Panc1 (cell line): ENCODE measurements at places on chromosomes 11 and 22. TPM values are rescaled to one million over a fixed set of nuclear protein-coding genes. Genes with fewer than 3 reads are reported as not detected.

SAA1 gene
- 7.9 TPM for total RNA-seq

WT1 gene
- total RNA-seq: 15.9 TPM

TSSK2 gene
- not detected for total RNA-seq

P2RX6 gene
- total RNA-seq: 0.46 TPM

TRIM64 gene
- total RNA-seq: not detected

HORMAD2 gene
- total RNA-seq: not detected

OR6X1 gene
- total RNA-seq: not detected

ADAMTS15 gene
- 39.9 TPM for total RNA-seq

VPREB1 gene
- not detected for total RNA-seq

SHANK2 gene
- total RNA-seq: 1.7 TPM

DNA sequence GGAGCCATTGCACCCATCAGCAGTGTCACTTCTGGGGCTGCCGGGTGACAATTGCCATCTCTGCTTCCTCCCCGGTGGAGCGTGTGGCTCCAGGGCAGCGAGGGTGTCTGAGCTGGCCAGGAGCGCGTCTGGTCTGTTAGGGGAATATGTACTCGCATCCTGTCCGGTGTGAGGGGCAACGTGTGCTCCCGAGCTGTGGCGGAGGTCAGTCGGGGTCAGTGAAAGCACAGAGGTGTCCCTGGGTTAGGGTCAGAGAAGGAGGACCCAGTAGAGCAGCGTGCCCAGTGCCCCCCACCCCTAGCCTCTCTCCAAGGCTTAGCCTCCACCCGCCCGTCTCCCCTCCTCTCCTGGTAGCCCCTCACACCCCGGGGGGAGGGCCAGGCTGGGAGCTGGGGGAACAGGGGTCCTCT is 1.5 kb downstream of the CLCF1 start:
- no peak for DNase-seq

- DNase-seq: no peak
Observed at GRCh38 chr11:58921778-58922390, 17.4 kb upstream of the GLYATL1 start.

DNA sequence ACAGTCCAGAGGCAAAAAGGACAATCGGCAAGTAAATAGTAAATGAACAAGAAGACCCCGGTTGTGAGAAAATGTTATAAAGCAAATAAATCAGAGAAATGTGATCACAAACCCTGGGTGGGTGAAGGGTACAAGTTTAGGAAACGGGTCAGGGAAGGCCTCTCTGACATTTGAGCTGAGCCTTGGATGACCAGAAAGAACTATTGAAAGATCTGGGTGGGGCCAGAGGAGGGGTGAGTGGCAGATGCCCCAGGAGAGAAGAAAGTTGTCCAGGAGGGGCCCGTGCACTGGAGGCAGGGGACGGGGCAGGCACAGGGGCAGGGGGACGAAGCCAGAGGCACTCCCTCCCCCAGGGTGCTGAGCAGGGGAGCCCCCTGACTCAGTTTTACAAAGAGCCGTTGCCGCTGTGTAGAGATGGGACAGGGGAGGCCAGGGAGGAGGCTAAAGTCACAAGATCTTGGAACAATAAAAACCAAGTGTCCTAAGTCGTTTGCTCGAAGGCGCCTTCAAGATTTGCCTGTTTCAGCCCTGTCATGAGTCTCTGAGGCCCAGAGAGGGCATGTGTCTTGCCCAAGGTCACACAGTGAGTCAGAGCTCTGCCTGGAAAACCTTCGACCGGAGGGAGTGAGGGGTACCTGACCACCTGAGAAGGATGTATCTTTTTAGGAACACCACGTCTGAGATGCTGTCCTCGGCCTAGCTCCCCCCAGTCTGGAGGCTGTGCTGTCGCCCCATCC is 10.8 kb upstream of the PDGFB start:
- no peak for DNase-seq

- no peak for DNase-seq
Observed at GRCh38 chr11:109267293-109268095, 154.5 kb upstream of the C11orf87 start.

DNA sequence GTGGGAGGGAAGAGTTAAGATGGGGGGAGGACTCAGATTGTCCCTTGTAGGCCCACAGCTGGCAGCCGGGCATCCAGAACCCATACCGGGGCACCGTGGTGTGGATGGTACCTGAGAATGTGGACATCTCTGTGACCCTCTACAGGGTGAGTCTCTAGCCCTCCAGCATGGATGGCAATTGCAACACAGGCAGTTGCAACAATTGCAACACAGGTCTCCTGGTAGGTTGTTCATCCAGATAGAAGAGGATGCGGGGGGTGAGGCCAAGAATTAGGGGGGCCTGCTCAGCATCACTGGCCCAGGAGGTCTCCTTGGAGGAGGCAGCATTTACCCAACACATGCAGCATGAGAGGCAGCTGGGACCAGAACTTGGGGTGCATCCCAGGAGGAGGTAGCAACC is 3.4 kb downstream of the EHBP1L1 start:
- DNase-seq: no peak

- no peak for DNase-seq
Observed at GRCh38 chr11:61783717-61784505, 8.5 kb downstream of the TMEM258 start.

DNA sequence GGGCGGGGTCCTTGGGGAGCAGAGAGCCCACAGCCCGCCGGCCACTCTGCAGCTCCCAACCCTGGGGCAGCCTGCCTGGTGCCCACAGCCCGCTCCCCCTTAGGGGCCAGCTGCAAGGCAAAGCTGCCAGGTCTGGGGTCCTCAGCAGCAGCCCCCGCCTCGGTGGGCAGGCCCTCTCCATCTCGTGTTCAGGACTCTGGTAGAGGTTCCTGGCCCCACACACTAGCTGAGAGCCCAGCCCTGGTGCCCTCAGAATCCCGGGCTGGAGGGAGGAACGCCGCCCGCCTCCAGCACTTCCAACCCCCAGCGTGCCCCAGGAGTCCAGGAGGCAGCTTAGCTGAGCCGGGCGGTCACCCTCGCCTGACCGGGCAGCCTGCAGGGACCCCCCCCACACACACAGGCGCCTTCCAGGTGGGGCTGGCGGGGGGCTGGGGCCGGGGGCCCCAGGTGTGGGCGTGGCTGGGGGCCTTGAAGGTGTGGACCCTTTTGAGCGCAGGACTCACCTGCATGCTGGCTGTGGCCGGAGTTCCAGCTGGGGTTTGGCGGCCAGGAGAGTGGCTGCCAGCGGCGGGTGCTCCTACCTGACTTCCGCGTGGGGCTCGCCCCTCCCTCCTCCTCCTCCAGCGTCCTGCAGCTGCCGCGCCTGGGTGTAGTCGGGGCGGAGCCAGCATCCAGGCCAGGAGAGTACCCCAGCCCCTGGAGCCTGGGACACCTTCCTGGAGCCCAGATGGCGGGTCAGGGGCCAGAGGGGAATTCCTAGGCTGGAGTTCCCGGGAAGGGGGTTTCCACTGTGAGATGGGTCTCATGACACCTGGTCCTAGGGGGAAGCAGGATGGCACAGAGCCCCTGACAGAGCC is at the start of gene ANO9:
Gene ANO9, minus strand, starts transcription at position 594 of the 857 bp plus-strand sequence. Its CDS starts 85 bp downstream, at position 509.
- DNase-seq: no peak

DNA sequence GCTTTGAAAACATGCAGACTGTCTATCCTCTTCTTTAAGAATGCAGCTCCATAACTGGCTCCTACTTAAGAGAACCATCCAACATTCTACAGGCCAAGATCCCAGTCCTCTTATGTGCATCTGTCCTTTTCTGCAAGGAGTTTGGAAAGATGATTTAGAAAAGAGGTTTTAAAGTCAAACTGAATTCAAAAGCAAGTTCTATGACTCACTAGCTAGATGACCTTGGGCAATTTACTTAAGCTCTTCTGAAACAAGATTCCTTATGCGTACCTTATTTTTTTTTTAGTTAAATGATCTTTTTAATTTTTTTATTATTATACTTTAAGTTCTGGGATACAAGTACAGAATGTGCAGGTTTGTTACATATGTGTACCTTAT is 29.2 kb downstream of the GUCY1A2 start:
- no peak for DNase-seq

DNA sequence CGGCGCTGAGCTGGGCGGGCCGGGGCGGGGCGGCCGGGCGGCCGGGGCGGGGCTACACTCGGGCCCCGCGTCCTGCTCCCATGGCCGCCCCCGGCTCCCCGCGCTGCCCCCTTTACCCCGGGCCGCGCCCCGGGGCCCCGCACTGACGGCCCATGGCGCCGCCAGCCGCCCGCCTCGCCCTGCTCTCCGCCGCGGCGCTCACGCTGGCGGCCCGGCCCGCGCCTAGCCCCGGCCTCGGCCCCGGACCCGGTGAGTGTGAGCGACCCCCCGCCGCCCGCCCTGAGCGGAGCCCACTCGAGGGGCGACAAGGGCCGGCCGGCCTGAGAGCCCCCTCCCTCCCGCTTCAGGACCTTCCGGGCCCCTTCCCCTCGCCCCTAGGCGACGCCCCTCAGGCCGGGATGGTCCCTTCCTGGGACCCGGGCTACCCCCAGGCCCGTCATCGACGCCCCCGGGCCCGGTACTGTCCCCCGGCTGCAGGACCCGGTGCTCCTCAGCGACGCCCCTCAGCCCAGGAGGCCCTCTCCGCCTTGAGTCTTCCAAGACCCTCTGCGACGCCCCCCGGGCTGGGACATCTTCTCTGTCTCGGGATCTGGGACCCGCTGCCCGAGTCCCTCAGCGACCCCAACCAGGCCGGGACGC is at the start of gene KREMEN1:
Gene KREMEN1, plus strand, starts transcription at position 57 of the 639 bp plus-strand sequence. Its CDS starts 96 bp downstream, at position 153.
- no peak for DNase-seq

DNA sequence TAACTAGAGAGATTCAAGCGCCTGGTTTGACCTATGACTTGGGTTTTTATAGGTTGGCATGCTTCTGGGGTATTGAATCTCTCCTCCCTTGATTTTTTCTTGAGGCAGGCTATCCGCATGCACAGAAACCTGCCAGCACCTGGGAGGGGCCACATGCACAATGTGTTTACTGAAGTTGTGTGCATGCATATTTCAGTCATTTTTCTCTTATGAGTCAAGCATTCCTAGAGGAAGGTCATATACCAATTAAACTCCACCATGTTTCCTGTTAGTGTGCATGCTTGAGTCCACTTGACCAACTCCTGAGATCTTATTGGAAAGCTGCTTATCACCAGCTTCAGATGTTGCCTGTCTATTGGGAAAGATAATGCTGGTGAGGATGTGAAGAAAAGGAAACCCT is 1718.4 kb downstream of the LRRC4C start:
- DNase-seq: no peak

GRCh38 chr11:9732453-9732852 is 68.6 kb downstream of the SWAP70 start:
- no peak for DNase-seq

DNA sequence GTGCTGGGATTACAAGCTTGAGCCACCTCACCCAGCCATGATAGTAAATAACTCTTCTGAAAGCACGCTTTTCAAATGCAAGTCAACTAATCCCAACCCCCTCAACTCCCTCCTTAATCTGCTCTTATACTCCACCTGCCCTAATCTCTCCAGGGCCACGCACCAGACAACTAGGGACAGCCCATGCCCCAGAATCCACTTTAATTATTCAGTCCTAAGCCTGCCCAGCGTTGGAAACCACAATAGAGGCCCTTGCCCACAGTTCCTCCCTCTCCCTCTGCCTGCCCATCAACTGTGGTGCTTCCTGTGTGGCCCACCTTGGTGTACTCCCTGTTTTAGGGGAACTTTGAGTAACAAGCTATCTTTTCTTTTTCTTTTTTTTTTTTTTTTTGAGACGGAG is 2.7 kb upstream of the VPREB3 start:
- no peak for DNase-seq

DNA sequence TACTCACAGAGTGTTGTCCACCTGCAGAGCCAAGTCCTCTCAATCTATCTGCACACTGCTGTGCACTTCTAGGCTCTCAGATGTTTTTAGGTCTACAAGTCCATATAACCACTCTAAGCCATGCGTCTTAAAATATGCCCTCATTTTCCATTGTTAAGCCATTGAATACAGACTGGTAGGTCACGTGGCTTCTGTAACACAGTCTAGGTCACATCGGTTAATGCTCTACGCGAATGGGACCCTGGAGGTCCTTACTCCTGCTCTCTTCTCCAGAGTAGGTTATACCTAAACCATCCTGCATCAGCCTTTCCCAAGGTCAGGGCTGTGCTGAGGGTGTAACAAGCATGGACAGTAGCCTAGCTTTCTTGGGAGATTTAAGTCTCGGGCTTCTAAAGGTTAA is 819 bp downstream of the JAML start:
- DNase-seq: no peak

DNA sequence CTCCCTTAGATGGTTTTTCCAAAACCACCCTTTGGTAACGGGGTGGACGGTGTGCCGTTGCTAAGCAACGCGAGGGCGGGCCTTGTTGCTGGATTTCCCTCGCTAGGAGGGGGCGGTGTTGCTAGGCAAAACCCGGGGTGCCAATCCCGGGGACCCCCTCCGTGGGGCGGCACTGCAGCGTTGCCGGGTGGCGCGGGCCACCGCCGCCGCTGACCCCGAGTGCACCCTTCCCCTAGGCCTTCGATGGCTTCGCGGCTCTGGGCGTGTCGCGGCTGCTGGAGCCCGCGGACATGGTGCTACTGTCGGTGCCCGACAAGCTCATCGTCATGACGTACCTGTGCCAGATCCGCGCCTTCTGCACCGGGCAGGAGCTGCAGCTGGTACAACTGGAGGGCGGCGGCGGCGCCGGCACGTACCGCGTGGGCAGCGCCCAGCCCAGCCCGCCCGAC is 8.9 kb downstream of the EHBP1L1 start:
- no peak for DNase-seq

GRCh38 chr22:23062616-23063538 is 7.4 kb upstream of the GNAZ start:
- DNase-seq: no peak

- DNase-seq: no peak
Observed at GRCh38 chr22:30246814-30247376, 336 bp upstream of the LIF start.

GRCh38 chr11:31045335-31045734 is 324.2 kb downstream of the DCDC1 start:
- no peak for DNase-seq

- DNase-seq: no peak
Observed at GRCh38 chr11:130141561-130142341, 17.8 kb upstream of the ST14 start.

- no peak for DNase-seq
Observed at GRCh38 chr11:7645206-7645605, 28.1 kb downstream of the CYB5R2 start.

GRCh38 chr11:119424775-119425174 is 1.8 kb upstream of the THY1 start:
- no peak for DNase-seq

GRCh38 chr11:46666516-46666915 is 33.9 kb downstream of the ARHGAP1 start:
- DNase-seq: no peak

DNA sequence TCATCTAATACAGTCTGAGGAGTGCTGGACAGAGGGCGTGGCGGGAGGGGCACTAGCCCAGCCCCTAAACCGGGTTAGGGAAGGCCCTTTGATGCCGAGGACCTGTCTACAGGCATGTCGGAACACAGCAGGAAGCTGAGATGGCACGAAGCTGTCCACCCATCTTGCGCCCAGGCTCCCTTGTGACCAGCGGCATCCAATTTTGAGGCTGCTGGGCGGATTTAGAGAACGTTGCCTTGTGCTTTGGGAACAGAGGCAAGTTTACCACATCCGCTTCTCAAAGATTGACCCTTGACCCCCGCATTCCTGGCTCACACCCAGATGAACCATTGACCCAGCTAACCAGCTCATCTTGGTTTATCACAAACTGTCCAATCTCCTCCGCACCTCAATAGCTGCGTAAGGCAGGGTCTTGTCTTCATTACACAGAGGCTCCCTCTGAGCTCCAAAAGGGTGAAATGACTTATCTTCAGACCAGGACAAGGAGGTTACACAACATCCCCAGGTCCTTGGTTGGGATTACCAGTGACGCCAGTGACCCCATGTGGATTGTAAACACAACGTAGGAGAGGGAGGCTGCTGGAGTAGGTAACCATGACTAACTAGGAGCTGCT is 4.5 kb downstream of the FAM83F start:
- no peak for DNase-seq

- DNase-seq: no peak
Observed at GRCh38 chr11:121559606-121560200, 106.9 kb upstream of the SORL1-AS1 start.
